Right cardiac atrium (tissue), 5 donors: ENCODE measurements at places on chromosomes 2 and 18. TPM values are rescaled to one million over a fixed set of nuclear protein-coding genes. Genes with fewer than 3 reads are reported as not detected.

Gene C2orf66
- not detected for total RNA-seq

Gene IGFBP2
- total RNA-seq, result 80.1 TPM

Gene KLHL41
- 165 TPM for total RNA-seq

Gene TTN
- 1,615 TPM for total RNA-seq

Gene DES
- 10,932 TPM for total RNA-seq

Gene SLC19A3
- 0.29 TPM for total RNA-seq
